A549 treated with CORT108297 at 1 μM for 4 hours (cell line): ENCODE measurements at places on chromosomes 3 and 15. TPM values are rescaled to one million over a fixed set of nuclear protein-coding genes. Genes with fewer than 3 reads are reported as not detected.

Gene SEMA6D
- not detected in 5 replicates for total RNA-seq

Gene SMAD6
- 15.1 to 25.1 TPM (median 23.1 TPM) in 5 replicates for total RNA-seq

Gene PPM1L
- total RNA-seq, result 0.46 to 0.69 TPM (median 0.61 TPM) in 5 replicates

Gene RNF168
- total RNA-seq, result 3.5 to 4.8 TPM (median 4.4 TPM) in 5 replicates

Gene DLEC1
- total RNA-seq, result 0.03 to 0.06 TPM (median 0.05 TPM) in 4 of 5 replicates, not detected in the other

Gene TFDP2
- total RNA-seq, result 13.5 to 18.8 TPM (median 16.2 TPM) in 5 replicates

Gene HGD
- 14.2 to 21.1 TPM (median 16.4 TPM) in 5 replicates for total RNA-seq

Gene UTS2B
- 0.05 to 0.16 TPM (median 0.08 TPM) in 5 replicates for total RNA-seq

Gene CA12
- total RNA-seq, result 148 to 171 TPM (median 161 TPM) in 5 replicates

Gene HESX1
- total RNA-seq, result 0.12 to 0.43 TPM (median 0.24 TPM) in 4 of 5 replicates, not detected in the other

Gene THSD4
- total RNA-seq, result 19.4 to 27.7 TPM (median 23.0 TPM) in 5 replicates

Gene SLC27A2
- total RNA-seq, result 29.9 to 35.5 TPM (median 32.4 TPM) in 5 replicates

Gene SLCO2A1
- total RNA-seq, result 0.01 to 0.09 TPM (median 0.02 TPM) in 5 replicates

Gene PLSCR4
- total RNA-seq, result 4.7 to 6.5 TPM (median 5.2 TPM) in 5 replicates

Gene DNAH12
- total RNA-seq, result 0.03 to 0.15 TPM (median 0.13 TPM) in 5 replicates

Gene ZFAND6
- 103 to 127 TPM (median 108 TPM) in 5 replicates for total RNA-seq

Gene GNB4
- 9.4 to 15.6 TPM (median 11.5 TPM) in 5 replicates for total RNA-seq

Gene GNAT1
- total RNA-seq, result 0.06 TPM in 1 of 5 replicates, not detected in the others

Gene C3orf33
- 6.2 to 7.7 TPM (median 6.7 TPM) in 5 replicates for total RNA-seq

Gene CRABP1
- 1.6 to 2.3 TPM (median 1.8 TPM) in 5 replicates for total RNA-seq

Gene LRRK1
- total RNA-seq, result 17.8 to 23.8 TPM (median 23.0 TPM) in 5 replicates

Gene ZNF502
- 1.2 to 2.2 TPM (median 1.5 TPM) in 5 replicates for total RNA-seq

Gene ITPKA
- total RNA-seq, result 1.3 to 2.5 TPM (median 2.0 TPM) in 5 replicates

Gene ALPK3
- total RNA-seq, result 0.05 to 0.28 TPM (median 0.18 TPM) in 5 replicates

Gene C2CD4B
- 0.07 to 0.24 TPM (median 0.11 TPM) in 4 of 5 replicates, not detected in the other for total RNA-seq

Gene RPUSD3
- 38.9 to 54.0 TPM (median 49.6 TPM) in 5 replicates for total RNA-seq

Gene FAM107A
- total RNA-seq, result not detected in 5 replicates

Gene C3orf20
- 0.02 to 0.05 TPM in 2 of 5 replicates, not detected in the others for total RNA-seq

Gene SMCO1
- 0.03 TPM in 1 of 5 replicates, not detected in the others for total RNA-seq

Gene PLCH1
- total RNA-seq, result 0.95 to 1.2 TPM (median 1.0 TPM) in 5 replicates

Gene CD86
- not detected in 5 replicates for total RNA-seq

Gene IFT80
- 9.4 to 18.3 TPM (median 14.0 TPM) in 5 replicates for total RNA-seq

Gene RTP1
- not detected in 5 replicates for total RNA-seq

Gene CHST13
- total RNA-seq, result 0.50 to 1.4 TPM (median 1.1 TPM) in 5 replicates

Gene C2CD4A
- total RNA-seq, result 0.05 to 0.11 TPM (median 0.07 TPM) in 5 replicates

Gene ZBTB47
- 4.9 to 7.4 TPM (median 6.5 TPM) in 5 replicates for total RNA-seq

Gene AHSG
- total RNA-seq, result 0.05 to 0.09 TPM in 2 of 5 replicates, not detected in the others

Gene ZDHHC19
- total RNA-seq, result 0.09 to 0.27 TPM (median 0.18 TPM) in 3 of 5 replicates, not detected in the others

Gene PYGO1
- 6.0 to 7.2 TPM (median 6.7 TPM) in 5 replicates for total RNA-seq

Gene FAIM
- 18.2 to 28.8 TPM (median 19.1 TPM) in 5 replicates for total RNA-seq

Gene TMCO5A
- not detected in 5 replicates for total RNA-seq

Gene TTLL13
- 0.07 to 0.36 TPM (median 0.09 TPM) in 5 replicates for total RNA-seq

Gene FGF7
- total RNA-seq, result not detected in 5 replicates

Gene BHLHE40
- 81.0 to 103 TPM (median 94.9 TPM) in 5 replicates for total RNA-seq

Gene TMEM108
- total RNA-seq, result not detected in 5 replicates

Gene RETNLB
- total RNA-seq, result not detected in 5 replicates

Gene SCG3
- total RNA-seq, result 0.03 to 0.05 TPM (median 0.04 TPM) in 3 of 5 replicates, not detected in the others

Gene HEXA
- 137 to 163 TPM (median 156 TPM) in 5 replicates for total RNA-seq

Gene GOLGA6D
- total RNA-seq, result 0.03 to 0.06 TPM (median 0.04 TPM) in 4 of 5 replicates, not detected in the other

Gene ITIH4
- total RNA-seq, result 0.18 to 0.92 TPM (median 0.71 TPM) in 5 replicates

Gene LYZL4
- total RNA-seq, result not detected in 5 replicates

Gene CPLX3
- total RNA-seq, result 0.05 to 0.06 TPM in 2 of 5 replicates, not detected in the others

Gene SV2B
- total RNA-seq, result 0.02 to 0.05 TPM (median 0.03 TPM) in 5 replicates

Gene PLOD2
- 98.2 to 162 TPM (median 128 TPM) in 5 replicates for total RNA-seq

Gene QTRT2
- 22.7 to 29.9 TPM (median 24.1 TPM) in 5 replicates for total RNA-seq

Gene BOC
- 4.8 to 7.7 TPM (median 7.0 TPM) in 5 replicates for total RNA-seq
